Bronchial epithelial cell (primary cell): ENCODE measurements at places on chromosomes 1 and 21. TPM values are rescaled to one million over a fixed set of nuclear protein-coding genes. Genes with fewer than 3 reads are reported as not detected.

The FGR gene
- total RNA-seq = 0.13 and 1.1 TPM in 2 replicates

The HLCS gene
- total RNA-seq = 26.3 and 32.1 TPM in 2 replicates

The CFAP107 gene
- total RNA-seq = not detected in 2 replicates

The MATN1 gene
- not detected in 2 replicates for total RNA-seq

The DNASE2B gene
- total RNA-seq = not detected in 2 replicates

The STIL gene
- 0.64 and 0.79 TPM in 2 replicates for total RNA-seq

GRCh38 chr21:32413015-32413504 is 554 bp downstream of the EVA1C start:
- peak; percentile 22 for DNase-seq

- peak; percentile 96 for DNase-seq
Measured at GRCh38 chr1:84442256-84442655, 36.8 kb upstream of the RPF1 start.

GRCh38 chr1:181104042-181104789 is 15.7 kb downstream of the IER5 start:
- no peak for DNase-seq

GRCh38 chr1:49052102-49052501 is 275.4 kb upstream of the BEND5 start:
- no peak for DNase-seq

- peak; percentile 78 for DNase-seq
Measured at GRCh38 chr21:29164323-29164942, 34.0 kb downstream of the MAP3K7CL start.

DNA sequence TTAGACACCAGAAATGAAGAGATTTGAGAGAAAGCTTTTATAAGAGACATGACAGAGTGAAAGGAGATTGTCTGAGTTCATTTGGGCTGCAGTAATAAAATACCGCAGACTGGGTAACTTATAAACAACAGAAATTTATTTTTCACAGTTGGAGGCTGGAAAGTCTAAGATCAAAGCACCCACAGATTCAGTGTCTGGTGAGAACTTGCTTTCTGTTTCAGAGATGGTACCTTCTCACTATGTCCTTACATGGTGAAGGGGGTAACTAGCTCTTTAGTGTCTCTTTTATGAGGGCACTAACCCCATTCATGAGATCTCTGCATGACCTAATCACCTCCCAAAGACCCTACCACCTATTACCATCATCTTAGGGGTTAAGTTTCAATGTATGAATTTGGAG is 30.9 kb upstream of the FCRL4 start:
- DNase-seq = no peak

- DNase-seq = peak; percentile 26
Measured at GRCh38 chr1:169289016-169289415, 78.6 kb downstream of the NME7 start.

DNA sequence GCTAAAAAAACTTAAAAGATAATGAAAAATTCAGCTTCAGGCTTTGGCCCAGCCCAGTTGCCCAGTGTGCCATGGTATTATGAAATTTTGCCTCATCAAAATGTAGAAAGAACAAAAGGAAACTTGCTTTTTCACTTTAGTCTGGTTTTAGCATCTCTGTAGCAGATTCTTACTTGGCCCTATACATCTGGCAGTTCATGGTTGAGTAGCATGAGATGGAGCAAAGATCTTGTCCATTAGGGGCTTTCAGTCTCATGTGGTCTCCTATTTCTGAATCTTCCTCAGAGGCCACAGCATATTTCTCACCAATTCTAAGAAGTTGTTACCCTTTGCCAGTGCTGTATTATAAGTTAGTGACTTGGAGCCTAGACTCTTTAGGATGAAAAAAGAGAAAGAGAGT is 58.5 kb downstream of the ATP2B4 start:
- DNase-seq = no peak

DNA sequence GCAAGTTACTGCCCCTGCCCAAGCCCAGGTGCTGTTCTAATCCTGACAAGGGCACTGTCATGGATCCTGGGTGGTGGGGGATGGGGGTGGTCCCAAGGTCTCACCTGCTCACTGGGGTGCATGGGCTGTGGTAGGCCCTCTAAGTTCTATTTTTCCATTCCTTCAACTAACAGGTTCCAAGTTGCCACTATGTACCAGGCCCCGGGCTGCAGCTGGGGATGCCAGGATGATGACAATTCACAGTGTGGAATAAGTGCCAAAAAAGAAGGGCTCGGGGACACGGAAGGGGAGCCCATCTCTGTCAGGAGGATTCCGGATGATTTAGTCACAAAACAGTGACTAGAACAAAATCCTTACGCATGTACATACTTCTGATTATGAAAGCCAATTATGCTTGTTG is 76.0 kb downstream of the STUM start:
- DNase-seq = peak; percentile 67

GRCh38 chr1:108193333-108193732 is 6.8 kb downstream of the SLC25A24 start:
- no peak for DNase-seq

- DNase-seq = no peak
Measured at GRCh38 chr1:87045761-87046304, 131.4 kb downstream of the HS2ST1 start.

DNA sequence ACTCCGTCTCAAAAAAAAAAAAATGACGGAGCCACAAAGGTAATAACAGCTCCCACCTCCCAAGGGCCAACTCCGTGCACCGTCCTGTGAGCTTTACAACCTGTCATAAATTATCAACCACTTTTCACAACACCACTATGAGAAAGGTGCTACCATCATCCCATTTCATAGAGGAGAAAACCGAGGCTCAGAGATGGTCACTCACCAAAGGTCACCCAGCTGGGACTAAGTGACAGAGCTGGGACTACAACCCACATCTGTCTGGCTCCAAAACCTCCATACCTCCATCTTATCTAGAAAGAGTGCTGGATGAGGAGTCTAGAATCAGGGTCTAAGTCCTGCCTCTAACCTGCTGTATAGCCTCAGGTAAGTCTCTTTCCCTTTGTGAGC is 43.6 kb upstream of the ECE1 start:
- DNase-seq = no peak

GRCh38 chr21:16663436-16663835 is 849.4 kb upstream of the CXADR start:
- DNase-seq = no peak

- DNase-seq = no peak
Measured at GRCh38 chr1:25813734-25814471, 5.9 kb upstream of the MTFR1L start.

DNA sequence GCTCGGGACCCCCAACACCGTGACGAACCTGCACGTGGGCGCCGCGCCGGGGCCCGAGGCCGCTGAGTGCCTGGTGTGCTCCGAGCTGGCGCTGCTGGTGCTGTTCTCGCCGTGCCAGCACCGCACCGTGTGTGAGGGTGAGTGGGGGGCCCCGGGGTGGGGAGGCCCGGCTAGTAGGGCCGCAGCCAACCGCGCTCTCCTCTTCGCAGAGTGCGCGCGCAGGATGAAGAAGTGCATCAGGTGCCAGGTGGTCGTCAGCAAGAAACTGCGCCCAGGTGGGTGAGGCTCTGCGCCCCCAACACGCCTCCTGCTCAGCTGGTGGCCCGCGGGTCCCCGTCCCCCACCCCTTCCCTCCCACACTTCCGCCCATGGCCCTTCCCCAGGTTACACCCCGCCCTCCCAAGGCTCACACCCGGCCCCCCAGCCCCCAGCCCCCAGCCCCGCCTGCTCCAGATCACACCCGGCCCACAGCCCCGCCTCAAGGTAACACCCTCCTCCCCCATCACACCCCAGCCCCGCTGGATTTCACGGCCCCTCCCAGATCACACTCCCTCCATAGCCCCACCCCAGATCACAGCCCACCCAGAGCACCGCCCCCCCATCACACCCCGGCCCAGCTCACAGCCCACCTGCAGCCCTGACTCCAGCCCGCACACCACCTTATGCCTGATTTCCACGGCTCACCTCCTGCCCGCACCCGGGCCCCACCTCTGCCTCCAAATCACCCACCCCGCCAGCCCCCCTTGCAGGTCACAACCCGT is 2.4 kb upstream of the MMP23B start:
- no peak for DNase-seq

- no peak for DNase-seq
Measured at GRCh38 chr1:219489636-219490035, 123.3 kb downstream of the ZC3H11B start.

DNA sequence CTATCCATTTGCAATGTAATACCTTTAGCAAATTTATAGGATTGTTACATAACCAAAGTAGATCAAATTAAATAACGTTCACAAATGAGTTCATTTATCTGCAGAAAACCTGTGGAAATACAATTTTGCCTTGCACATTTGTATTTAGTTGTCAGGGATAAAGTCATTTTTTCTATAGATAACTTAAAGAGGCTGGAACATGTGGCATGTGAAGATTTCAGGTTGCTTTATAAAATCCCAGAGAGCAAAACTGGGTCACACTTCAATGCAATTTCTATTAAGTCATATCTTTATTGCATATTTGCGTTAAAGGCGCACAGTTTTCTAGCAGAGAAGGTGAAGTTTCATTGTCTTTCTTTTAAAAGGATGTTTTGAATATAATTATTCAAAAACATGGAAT is 342.4 kb downstream of the USP25 start:
- no peak for DNase-seq

DNA sequence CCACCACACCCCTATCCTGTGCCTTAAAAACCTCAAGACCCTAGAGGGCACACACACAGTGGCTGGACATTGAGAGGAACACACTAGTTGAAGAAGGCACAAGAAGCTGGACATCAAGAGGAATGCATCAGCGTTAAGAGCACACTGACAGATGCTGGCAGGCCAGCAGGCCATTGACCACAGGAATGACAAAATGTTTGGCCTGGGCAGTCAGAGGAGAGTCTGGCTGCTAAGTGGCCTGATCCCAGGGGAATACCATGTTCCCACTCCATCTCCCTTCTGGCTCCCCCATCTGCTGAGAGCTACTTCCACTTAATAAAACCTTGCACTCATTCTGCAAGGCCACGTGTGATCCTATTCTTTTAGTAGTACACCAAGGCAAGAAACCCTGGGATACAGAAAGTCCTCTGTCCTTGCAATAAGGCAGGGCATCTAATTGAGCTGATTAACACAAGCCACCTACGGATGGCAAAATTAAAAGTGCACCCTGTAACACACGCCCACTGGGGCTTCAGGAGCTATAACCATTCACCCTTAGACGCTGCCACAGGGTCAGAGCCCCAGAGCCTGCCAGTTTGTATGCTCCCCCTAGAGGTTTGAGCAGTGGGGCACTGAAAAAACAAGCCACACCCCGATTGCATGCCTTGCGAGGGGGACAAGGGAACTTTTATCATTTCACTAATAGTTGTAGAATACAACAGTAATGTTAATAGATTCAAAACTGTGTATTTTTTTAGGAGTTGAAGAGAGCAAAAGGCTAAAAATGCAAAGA is 1216.1 kb upstream of the NCAM2 start:
- DNase-seq = no peak

DNA sequence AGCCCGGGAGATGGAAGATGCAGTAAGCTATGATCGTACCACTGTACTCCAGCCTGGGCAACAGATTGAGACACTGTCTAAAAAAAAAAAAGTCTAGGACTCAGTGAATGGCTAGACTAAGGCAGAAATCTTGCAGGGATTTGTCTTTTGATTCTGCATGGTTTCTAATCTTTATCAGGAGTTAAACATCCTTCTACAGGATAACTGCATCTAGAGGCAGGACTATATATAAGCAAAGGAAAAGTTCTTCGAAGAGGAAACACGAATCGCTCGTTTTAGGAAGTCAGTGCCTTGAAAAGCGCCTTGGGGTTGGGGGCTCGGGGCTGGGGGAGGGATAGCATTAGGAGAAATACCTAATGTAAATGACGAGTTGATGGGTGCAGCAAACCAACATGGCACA is 602 bp upstream of the UFC1 start:
- no peak for DNase-seq

GRCh38 chr21:26914557-26914956 is 52.3 kb downstream of the ADAMTS5 start:
- DNase-seq = no peak

GRCh38 chr1:90712153-90712856 is 4.8 kb downstream of the BARHL2 start:
- DNase-seq = no peak

GRCh38 chr1:221740993-221741702 is 741 bp downstream of the DUSP10 start:
- DNase-seq = peak; percentile 25

DNA sequence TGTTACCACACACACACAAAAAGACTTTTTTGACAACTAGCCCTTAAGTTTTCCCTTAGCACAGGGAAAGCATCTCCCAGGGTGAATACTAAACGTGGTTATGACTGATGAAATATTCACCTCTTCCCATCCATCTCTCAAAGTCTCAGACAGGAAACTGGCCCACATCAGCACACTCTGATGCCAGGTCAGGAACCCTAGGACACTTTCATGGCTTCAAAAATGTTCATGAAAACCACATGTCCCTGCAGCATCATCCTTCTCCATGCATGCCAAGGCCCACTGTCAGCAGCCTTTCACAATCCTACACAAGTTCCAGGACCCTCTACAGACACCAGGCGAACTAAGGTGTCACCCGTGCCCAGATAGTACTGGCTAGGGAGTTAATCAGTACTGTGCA is 68.7 kb downstream of the DNTTIP2 start:
- no peak for DNase-seq

DNA sequence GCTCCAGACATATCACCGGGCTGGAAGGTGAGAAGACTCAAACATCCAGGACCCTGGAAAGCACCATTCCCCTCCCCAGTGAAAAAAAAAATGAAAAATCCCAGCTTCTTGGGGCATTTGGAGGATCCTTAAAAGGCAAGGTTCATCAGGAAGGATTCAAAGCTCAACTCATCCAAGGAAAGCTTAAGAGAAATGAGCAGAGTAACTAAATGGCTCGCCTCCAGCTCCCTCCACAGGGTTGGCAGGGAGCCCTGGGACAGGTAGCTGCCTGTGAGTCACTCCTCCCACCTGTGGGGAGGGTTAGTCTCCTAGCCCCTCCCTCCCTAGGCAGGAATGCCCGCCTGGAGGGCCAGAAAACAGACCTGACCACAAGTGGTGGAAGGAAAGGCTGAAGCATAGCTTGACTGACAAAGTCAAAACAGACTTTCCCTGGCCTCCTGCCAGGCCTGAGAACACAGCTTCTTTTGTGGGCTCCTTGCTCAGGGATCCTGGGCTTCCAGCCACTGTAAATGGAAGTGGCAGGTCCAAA is 712 bp upstream of the LAMB3 start:
- DNase-seq = peak; percentile 99

DNA sequence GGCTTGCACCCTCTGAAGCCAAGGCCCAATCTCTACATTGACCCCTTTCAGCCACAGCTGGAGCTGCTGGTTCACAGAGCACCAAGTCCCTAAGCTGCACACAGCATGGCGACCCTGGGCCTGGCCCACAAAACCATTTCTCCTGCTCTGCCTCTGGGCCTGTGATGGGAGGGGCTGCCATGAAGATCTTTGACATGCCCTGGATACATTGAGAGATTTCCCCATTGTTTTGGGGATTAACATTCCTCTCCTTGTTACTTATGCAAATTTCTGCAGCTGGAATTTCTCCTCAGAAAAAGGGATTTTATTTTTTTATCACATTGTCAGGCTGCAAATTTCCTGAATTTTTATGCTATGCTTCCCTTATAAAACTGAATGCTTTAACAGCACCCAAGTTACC is 235.8 kb downstream of the COL11A1 start:
- DNase-seq = no peak
